NCI-H2107 (cell line): ENCODE measurements at places on chromosomes 7 and 10.

DNA sequence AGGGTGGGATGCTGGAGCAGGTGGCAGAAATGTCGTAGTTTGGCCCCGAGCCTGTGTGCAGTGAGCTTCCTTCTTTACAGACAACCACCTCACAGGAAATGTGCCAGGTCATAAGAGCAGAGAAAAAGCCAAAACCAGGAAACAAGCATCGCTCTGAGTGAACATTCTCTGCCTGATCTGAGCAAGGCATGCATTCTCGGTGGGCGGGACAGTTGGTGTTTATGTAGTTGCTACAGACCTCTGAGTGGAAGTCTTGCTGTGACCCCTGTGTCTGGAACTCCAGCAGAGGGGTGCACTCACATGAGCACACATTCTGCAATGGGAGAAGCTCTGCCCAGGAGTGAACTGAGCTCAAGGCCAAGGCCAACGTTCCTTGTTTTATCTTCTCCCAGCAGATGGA, 230.1 kb downstream of the TCERG1L start:
- no peak for DNase-seq

DNA sequence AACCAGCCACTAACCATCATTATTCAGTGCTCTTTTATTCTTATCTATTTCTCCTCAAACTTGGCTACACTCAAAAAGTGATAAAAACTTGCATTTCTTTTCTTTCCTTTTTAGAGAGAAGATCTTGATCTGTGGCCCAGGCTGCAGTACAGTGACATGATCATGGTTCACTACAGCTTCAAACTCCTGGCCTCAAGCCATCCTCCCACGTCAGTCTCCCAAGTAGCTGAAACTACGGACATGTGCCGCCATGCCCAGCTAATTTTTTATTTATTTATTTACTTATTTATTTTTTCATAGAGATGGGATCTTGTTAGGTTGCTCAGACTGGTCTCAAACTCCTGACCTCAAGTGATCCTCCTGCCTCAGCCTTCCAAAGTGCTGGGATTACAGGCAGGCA, 24.6 kb upstream of the TMEM248 start:
- no peak for DNase-seq

DNA sequence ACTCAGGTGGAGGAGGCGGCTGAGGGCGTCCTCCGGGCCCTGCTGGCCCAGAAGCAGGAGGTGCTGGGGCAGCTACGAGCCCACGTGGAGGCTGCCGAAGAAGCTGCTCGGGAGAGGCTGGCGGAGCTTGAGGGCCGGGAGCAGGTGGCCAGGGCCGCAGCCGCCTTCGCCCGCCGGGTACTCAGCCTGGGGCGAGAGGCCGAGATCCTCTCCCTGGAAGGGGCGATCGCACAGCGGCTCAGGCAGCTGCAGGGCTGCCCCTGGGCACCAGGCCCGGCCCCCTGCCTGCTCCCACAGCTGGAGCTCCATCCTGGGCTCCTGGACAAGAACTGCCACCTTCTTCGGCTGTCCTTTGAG, 2.8 kb downstream of the TRIM56 start:
- no peak for DNase-seq

GRCh38 chr7:115178835-115179234, 256.9 kb downstream of the MDFIC start:
- DNase-seq, result no peak

- DNase-seq, result no peak
Observed at GRCh38 chr10:83476211-83476610, 663.1 kb upstream of the GHITM start.

- DNase-seq, result no peak
Observed at GRCh38 chr7:80681272-80681885, 42.9 kb downstream of the CD36 start.

GRCh38 chr10:116708391-116708821, 34.0 kb downstream of the HSPA12A start:
- no peak for DNase-seq

- peak; percentile 41 for DNase-seq
Observed at GRCh38 chr7:147196481-147196880, 1079.9 kb downstream of the CNTNAP2 start.

- peak; percentile 51 for DNase-seq
Observed at GRCh38 chr10:77165445-77166208, 472.0 kb downstream of the KCNMA1 start.

- DNase-seq, result no peak
Observed at GRCh38 chr7:27424231-27424630, 181.6 kb downstream of the EVX1 start.

DNA sequence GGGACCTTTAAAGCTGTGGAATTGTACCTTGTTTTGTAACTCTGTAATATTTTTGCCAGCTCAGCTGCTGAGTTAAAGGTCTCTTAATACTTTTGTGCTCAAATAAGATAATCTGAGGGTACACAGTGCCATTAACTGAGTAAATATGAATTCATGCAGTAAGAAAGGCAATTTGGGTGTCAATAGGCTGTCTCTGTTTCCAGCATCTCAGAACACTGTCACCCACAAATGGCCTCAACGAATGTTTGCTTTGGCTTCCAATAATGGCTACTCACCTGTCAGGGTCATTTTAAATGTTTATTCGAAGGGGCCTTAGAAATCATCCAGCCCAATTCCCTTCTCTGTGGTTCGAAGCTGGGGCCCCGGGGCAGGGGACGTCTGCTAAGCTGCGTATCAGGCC, 225.4 kb downstream of the ZMYND11 start:
- DNase-seq, result no peak

- no peak for DNase-seq
Observed at GRCh38 chr10:77383861-77384553, 253.6 kb downstream of the KCNMA1 start.

GRCh38 chr7:2665359-2665791, 22.6 kb upstream of the AMZ1 start:
- no peak for DNase-seq

DNA sequence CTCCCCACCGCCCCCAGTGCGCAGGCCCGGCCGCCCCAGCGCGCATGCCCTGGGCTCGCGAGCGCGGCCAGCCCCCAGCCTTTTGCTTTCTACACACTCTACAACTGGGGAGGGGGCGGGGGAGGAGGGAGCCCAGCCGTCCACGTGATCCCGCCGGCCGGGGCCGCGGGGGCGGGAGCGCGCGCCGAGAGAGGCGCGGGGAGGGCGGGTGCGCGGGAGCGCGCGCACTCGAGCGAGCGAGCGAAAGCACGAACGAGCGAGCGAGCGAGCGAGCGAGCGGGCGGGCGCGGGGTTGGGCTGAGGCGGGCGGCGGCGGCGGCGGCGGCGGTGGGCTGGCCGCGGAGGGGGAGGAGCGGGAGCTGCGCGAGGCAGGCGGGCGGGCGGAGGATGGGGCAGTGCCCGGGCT, at the start of gene AUTS2:
AUTS2 (plus strand) TSS at position 395 of the 406 bp plus-strand sequence. CDS start 1,179 bp downstream, outside the sequence.
- DNase-seq, result peak; percentile 96

GRCh38 chr7:28890137-28890536, 68.0 kb downstream of the TRIL start:
- DNase-seq, result no peak

- no peak for DNase-seq
Observed at GRCh38 chr10:126749015-126749655, 78.6 kb upstream of the C10orf90 start.

DNA sequence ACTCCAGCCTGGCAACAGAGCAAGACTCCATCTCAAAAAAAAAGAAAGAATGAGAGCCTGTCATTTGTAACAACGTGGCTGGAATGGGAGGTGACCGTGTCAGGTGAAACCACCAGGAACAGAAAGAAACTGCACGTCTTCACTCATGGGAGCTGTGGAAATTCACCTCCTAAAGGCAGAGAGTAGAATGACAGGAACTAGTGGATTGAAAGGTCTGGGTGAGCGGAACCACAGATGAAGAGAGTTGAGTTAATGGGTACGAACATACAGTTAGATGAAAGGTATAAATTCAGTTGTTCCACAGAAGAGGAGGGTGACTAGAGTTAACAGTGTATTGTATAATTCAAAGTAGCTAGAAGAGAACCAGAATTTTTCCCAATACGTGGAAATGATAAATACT, 78.6 kb downstream of the MAD1L1 start:
- no peak for DNase-seq

- no peak for DNase-seq
Observed at GRCh38 chr7:54397836-54398612, 144.2 kb upstream of the VSTM2A start.

DNA sequence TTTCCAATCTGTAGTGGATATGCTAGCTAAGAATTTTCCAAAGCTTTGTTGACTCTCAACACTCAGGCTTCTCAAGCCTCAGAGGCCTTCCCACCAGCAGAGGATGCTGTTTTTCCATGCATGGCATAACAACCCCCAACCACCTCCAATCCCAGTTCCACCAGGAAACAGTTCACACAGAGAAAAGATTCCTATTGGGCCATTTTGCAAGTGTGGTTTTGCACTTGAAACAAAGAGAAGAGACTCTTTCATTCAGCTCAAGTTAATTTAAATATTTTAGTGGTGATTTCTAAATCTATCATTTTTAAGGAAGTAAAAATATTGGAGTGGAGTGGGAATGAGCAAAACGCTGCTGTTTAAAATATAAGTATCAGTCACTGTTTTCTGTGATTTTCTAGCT, 105.6 kb upstream of the COL1A2 start:
- peak; percentile 69 for DNase-seq

- DNase-seq, result no peak
Observed at GRCh38 chr10:93715345-93715744, 13.0 kb upstream of the FRA10AC1 start.

DNA sequence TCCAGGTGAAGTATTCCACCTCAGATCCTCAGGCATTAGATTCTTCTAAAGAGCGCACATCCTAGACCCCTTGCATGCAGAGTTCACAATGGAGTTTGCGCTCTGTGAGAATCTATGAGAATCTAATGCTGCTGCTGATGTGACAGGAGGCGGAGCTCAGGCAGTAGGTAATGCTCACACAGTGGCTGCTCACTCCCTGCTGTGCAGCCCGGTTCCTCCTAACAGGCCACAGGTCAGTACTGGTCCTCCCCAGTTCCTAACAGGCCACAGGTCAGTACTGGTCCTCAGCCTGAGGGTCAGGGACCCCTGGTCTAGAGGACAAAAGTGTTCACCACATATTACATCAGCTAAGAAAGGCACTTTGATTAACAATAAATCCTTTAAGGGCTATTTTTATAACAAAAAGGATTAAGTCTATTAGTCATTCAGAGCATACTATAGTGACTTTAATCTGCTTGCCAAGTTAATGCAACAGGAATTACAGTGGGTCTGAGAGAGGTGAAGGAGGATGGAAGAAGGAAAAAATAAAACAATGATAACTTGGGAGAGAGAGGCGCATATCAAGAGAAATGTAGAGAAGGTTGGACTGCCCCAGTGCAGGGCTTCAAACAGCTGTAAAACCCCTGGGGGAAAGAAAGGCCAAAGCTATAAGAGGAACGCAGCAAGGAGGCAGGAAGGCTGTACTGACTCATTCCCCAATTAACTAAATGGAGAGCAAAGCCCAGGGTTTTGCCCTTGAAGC, 49.2 kb downstream of the CUL2 start:
- DNase-seq, result no peak

- DNase-seq, result no peak
Observed at GRCh38 chr10:13887761-13888160, 301.0 kb downstream of the PRPF18 start.

GRCh38 chr10:43091846-43092245, 15.0 kb downstream of the RET start:
- DNase-seq, result no peak

- peak; percentile 2 for DNase-seq
Observed at GRCh38 chr10:123573236-123574108, 92.7 kb upstream of the GPR26 start.

DNA sequence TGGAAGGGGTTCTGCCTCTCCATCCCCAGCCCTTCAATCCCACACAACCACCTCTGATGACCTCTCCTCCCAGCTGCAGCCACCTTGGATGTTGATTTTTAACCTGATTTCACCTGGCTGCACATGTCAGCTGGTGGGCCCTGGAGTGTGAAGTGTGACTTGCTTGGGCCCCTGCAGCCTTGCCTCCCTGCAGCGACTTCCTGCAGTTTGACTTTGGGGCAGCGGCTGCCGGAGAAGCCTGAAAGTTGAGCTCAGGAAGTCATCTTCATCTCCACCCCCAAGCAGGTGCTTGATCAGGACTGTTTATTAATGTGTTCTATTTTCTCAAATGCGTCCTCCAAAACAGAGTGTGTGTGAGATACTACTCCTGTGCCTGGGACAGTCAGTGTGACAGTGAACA, 675.2 kb upstream of the GALNT17 start:
- DNase-seq, result no peak

DNA sequence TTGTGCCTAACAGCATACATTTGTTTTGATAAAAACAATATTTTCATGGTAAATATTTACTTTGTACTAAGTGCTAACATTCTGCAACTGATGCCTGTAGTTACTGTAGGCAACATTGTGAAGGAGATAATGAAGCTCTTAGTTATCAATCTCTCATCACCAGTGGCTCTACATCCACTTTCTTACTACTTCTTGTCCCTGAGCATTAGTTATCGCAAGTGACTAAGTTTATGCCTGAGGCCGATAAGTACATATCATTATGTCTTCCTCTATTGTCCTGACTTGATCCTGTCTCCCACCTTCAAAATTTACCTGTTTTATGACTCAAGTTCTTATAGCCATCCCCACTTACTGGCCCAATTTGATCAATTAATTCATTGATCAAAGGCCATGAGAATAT, 63.6 kb downstream of the MACC1 start:
- DNase-seq, result no peak

DNA sequence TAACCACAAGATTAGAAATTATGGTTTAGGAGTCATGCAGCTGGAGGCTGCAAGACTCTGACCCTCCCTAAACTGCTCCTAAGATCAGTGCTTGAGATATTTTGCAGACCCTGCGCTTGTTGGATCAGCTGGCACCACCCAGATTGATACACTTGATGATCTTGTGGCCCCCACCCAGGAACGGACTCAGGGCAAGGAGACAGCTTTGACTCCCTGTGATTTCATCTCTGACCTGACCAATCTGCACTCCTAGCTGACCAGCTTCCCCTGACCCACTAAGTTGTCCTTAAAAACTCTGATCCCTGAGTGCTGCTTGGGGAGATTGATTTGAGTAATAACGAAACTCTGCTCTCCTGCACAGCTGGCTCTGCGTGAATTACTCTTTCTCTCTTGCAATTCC, 8.0 kb upstream of the RAB18 start:
- no peak for DNase-seq

DNA sequence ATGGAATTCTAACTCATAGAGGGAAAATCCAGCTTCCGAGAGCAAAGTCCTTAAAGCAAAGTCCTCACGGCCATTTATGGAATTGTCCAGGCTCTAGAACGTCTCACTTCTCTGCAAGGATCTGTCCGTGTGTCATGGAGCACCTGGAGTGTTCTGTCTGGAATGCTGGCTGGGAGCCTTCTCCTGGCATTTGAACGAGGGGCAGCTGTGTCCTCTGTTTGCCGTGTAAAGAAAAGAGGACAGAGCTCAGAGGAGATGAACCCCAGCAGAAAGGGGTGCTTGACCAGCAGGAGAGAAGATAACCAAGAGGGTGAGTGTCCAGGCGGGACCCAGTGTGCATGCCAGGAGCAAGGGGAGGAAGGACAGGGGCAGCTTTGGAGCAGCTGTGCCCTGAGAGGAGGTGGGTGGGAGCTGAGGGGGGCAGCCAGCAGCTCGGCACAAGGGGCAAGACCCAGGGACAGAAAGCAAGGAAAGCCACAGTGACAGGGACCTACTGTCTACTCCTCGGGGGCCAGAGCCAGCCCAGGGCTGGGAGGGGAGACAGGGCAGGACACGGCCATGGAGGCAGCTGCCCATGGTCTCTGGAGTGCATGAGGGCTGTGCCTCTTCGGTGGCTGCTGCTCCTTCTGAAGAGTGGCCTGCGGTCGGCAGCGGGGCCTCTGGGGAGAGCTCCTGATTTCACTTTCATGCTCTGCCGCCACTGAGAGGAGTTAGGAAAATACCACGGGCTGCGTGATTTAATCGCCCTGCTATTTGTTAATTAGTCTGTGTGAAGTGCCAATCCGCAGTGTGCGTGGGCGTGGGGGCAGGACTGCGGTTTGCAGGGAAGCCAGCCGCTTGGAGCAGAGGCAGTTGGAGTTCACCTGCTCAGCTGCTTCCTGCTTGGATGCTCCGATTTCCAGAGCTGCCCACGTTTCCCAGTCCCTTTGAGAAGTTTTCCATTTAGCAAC, 149.3 kb upstream of the SHH start:
- DNase-seq, result peak; percentile 58
